ENCODE measurements at places on chromosomes 11 and 22.

- DNase-seq: no peak
These were observed 101.0 kb downstream of the USP35 start for GRCh38 chr11:78289552-78290292.

- no peak for DNase-seq
These were observed 248.8 kb downstream of the RAB38 start for GRCh38 chr11:87926250-87926970.

GRCh38 chr11:35632301-35632700, 14.0 kb downstream of the FJX1 start:
- no peak for DNase-seq

- DNase-seq: no peak
These were observed 89.7 kb downstream of the RELT start for GRCh38 chr11:73465871-73466270.

DNA sequence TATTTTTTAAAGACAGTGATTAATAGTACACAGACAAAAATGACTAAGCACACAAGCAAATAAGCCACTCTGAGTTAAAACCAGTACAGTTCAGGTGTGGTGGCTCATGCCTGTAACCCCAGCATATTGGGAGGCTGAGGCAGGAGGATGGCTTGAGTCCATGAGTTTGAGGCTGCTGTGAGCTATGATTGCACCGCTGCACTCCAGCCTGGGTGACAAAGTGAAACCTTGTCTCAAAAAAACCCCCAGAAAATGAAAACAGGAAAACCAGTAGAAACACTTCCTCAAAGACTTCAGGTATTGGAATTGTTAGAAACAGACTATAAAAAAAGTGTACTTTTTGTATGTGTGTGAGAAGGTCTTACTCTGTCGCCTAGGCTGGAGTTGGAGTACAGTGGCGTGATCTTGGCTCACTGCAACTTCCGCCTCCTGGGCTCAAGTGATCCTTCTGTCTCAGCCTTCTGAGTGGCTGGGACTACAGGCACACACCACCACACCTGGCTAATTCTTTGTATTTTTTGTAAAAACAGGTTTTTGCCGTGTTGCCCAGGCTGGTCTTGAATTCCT, 33.0 kb downstream of the PPP6R2 start:
- no peak for DNase-seq

- DNase-seq: no peak
These were observed 11.7 kb downstream of the OSBPL5 start for GRCh38 chr11:3153291-3153861.

- no peak for DNase-seq
These were observed 43.3 kb upstream of the SLC35C1 start for GRCh38 chr11:45761659-45762058.
